ENCODE measurements at places on chromosomes 7 and 10. TPM values are rescaled to one million over a fixed set of nuclear protein-coding genes. Genes with fewer than 3 reads are reported as not detected.

The NRP1 gene
- total RNA-seq, result 67.9 TPM

The LIPJ gene
- not detected for total RNA-seq

The ST8SIA6 gene
- not detected for total RNA-seq

The SFTPA1 gene
- not detected for total RNA-seq

The UNCX gene
- not detected for total RNA-seq

The USP54 gene
- total RNA-seq, result 7.9 TPM

The WDR86 gene
- total RNA-seq, result 0.11 TPM

The KIAA1549 gene
- 6.7 TPM for total RNA-seq

The MOGAT3 gene
- total RNA-seq, result not detected

The OPN4 gene
- not detected for total RNA-seq

The PCDH15 gene
- total RNA-seq, result not detected

The DPYSL4 gene
- 18.9 TPM for total RNA-seq

The TET1 gene
- total RNA-seq, result 0.59 TPM

The CNNM1 gene
- 26.9 TPM for total RNA-seq

The CALCR gene
- total RNA-seq, result not detected

The SMKR1 gene
- 10.1 TPM for total RNA-seq

The PDSS1 gene
- total RNA-seq, result 14.8 TPM

The TFPI2 gene
- total RNA-seq, result 250 TPM

The PRPS1L1 gene
- not detected for total RNA-seq

The PRLHR gene
- not detected for total RNA-seq

The GNG11 gene
- 37.4 TPM for total RNA-seq

The UBTD1 gene
- total RNA-seq, result 16.2 TPM

The TMEM178B gene
- total RNA-seq, result 1.5 TPM
